Eye (tissue), 1 donor: ENCODE measurements at places on chromosomes 4 and X.

DNA sequence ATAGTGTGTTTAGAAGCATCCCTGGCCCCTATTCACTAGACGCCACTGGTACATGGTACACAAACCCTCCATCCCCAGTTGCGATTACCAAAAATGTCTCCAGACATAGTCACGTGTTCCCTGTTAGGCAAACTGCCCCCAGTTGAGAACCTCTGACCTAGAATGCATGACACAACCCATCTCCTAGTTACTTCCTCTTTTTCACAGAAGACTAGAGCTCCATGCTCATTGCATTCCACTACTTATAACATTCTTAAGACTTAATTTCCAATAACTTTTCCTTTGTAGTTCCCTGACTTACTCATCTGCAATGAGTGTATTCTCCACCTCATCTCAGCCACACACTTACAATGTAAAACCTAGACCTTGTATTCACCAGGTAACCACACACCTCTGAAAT lies 68.6 kb downstream of the PRSS12 start:
- DNase-seq: no peak

- DNase-seq: no peak
Observed at GRCh38 chrX:46965125-46965758, 53.0 kb downstream of the JADE3 start.

- DNase-seq: peak; percentile 67
Observed at GRCh38 chr4:104395168-104395614, 99.5 kb downstream of the CXXC4 start.

DNA sequence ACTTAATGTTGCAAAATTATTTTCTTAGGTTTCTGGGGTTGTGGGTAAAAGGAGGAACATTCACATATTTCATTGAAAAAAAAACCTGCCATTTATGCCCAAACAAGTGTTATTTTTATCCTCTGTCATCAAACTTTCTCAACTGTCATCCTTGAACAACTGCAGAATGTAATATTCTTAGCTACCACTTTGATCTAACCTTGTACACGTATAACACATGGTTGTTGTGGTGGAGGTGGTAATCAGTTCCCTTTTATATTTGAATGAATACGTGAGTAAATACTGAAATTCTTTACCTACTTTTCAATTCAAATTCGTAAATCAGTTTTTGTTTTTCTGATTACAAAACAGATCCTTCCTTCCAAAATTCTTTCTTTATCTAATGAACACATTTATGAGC lies 3.8 kb upstream of the AMMECR1 start:
- DNase-seq: no peak

DNA sequence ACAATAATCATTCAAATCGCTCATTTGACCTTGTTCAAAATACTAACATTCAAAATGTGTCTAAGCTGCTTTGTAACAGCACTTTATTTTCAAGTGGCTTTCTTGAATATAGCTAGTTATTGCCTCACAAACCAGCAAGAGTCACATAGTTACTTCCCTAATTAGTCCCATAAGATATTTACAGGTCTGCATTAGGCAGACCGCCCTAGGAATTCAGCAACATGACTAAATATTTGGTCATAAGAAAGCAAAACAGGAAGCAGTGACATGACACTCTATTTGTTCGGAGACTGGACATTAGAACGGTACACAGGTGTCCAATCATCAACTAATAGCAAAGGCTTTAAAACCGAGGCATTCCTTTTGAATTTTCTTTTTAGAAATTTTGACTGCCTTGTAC lies 262.0 kb downstream of the COL25A1 start:
- DNase-seq: no peak

- no peak for DNase-seq
Observed at GRCh38 chr4:185722029-185722316, 90.0 kb downstream of the SORBS2 start.

- no peak for DNase-seq
Observed at GRCh38 chr4:125434136-125434535, 119.4 kb downstream of the FAT4 start.

DNA sequence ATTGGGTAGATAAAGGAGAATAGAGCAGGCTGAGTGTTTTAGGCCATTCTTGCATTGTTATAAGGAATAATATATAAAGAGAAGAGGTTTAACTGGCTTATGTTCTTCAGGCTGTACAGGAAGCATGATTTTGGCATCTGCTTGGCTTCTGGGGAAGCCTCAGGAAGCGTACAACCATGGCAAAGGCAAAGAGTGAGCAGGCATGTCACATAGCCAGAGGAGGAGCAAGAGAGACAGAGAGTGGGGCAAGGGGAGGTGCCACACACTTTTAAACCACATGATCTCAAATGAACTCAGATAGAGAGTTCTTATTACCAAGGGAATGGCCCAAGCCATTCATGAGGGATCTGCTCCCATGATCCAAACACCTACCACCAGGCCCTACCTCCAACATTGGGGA lies 4.4 kb upstream of the METTL14 start:
- no peak for DNase-seq

DNA sequence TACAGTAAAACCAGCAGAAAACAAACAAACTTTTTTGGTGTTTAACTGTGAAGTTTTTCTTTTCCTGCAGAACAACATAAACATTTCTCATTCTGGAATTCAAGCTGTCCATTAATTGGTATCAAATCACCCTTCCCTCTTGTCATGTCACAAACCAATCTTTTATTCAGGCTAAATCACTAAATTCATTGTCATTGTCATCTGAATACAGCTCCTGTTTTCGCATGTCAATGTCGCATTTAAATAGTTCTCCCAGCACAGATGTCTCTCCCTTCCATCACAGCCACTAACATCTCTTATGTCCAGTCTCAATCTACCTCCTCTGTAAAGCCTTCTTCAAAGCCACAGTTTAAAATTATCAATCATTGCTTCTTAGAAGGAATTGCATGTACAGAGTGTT lies 192.1 kb upstream of the PCDH10 start:
- no peak for DNase-seq

GRCh38 chr4:76588274-76588673 lies 153.2 kb downstream of the SHROOM3 start:
- peak; percentile 50 for DNase-seq

- no peak for DNase-seq
Observed at GRCh38 chr4:102217775-102218355, 127.4 kb downstream of the SLC39A8 start.

GRCh38 chr4:20259707-20260106 lies 8.0 kb downstream of the SLIT2 start:
- DNase-seq: no peak
